ENCODE measurements at places on chromosomes 13 and 19. TPM values are rescaled to one million over a fixed set of nuclear protein-coding genes. Genes with fewer than 3 reads are reported as not detected.

The ERICH4 gene
- total RNA-seq = not detected

The ZNF468 gene
- 21.4 TPM for total RNA-seq

The SIGLEC11 gene
- not detected for total RNA-seq

- DNase-seq = no peak
- H3K27ac ChIP-seq = peak overlapping the region; percentile 27
- peaks cover 11% of the 10 kb centered on the region for H3K4me1 ChIP-seq
- peaks cover 9% of the 10 kb centered on the region for H3K36me3 ChIP-seq
These were observed 27.6 kb upstream of the NEK3 start for GRCh38 chr13:52187029-52187423.

- H3K36me3 ChIP-seq = peaks cover 66% of the 10 kb centered on the region
- DNase-seq = no peak
- no peak overlapping the region for H3K27ac ChIP-seq
- H3K27me3 ChIP-seq = peaks cover 3% of the 10 kb centered on the region
- peak overlapping the region; percentile 82 for H3K4me3 ChIP-seq
- H3K4me1 ChIP-seq = no peaks in the 10 kb centered on the region
These were observed 16.3 kb downstream of the ZNF823 start for GRCh38 chr19:11722414-11722813.

DNA sequence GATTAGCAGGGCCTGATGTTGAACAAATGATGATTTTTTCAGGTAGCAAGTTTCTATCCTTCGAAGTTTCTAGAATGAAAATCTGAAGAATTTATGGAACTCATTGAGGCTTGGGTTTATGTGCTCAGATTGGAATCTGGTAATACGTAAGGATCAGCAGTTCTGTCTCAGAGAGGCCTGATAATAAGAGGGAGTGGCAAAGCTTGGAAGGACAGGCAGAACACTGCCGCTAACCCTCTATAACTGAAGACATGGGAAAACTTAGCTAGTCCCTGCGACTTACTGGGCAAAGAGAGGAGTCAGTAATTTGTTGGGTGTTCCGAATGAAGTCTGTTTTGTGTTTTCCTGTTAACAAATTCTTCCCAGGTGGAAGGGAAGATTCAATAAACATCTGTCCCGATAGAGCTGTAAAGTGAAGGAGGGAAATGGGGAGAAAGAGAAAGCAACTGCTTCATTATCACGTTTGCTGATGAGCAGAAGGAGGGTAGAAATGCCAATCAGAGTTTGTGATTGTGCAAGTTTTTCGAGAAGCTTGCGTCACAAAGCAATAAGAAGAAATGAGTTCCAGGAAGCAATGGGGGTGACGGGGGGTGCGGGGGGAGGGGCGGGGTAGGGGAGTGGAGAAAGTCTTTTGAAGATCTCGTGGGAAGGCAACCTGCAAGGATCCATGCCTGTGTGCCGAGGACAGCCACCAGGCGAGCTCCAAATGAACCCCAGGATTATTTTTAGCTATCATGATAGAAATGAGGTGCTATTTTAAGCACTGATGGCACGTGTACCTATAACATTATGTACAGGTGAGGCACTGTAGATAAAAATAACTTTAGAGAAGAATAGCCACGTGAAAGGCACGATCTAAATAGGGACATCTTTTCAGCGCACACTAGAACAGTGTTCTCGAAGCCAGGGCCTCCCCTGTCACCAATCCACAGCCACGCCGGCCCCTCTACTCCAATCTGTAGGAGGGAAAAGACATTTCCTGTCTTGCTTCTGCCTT, 224.1 kb downstream of the FGF9 start:
- no peaks in the 10 kb centered on the region for H3K36me3 ChIP-seq
- H3K4me1 ChIP-seq = peaks cover 5% of the 10 kb centered on the region
- peaks cover 6% of the 10 kb centered on the region for H3K27me3 ChIP-seq
- no peak overlapping the region for H3K27ac ChIP-seq
- no peak for DNase-seq

- H3K4me1 ChIP-seq = no peaks in the 10 kb centered on the region
- no peak overlapping the region for H3K4me3 ChIP-seq
- no peaks in the 10 kb centered on the region for H3K36me3 ChIP-seq
- no peak for DNase-seq
These were observed 498.1 kb downstream of the KLF5 start for GRCh38 chr13:73556902-73557301.

GRCh38 chr13:110850840-110851239, 64.0 kb downstream of the ANKRD10 start:
- H3K4me1 ChIP-seq = no peaks in the 10 kb centered on the region
- no peaks in the 10 kb centered on the region for H3K36me3 ChIP-seq
- no peaks in the 10 kb centered on the region for H3K27me3 ChIP-seq
- no peak for DNase-seq
